Activated CD8-positive, alpha-beta memory T cell treated with anti-CD3 and anti-CD28 coated beads, Interleukin-2, amount 10 ng/mL, durations not matched to agents 7 days and 5 days (primary cell): ENCODE measurements at places on chromosomes 2 and 18.
A peak's percentile ranks its signal among the peaks of the same experiment; 100 is the strongest.

DNA sequence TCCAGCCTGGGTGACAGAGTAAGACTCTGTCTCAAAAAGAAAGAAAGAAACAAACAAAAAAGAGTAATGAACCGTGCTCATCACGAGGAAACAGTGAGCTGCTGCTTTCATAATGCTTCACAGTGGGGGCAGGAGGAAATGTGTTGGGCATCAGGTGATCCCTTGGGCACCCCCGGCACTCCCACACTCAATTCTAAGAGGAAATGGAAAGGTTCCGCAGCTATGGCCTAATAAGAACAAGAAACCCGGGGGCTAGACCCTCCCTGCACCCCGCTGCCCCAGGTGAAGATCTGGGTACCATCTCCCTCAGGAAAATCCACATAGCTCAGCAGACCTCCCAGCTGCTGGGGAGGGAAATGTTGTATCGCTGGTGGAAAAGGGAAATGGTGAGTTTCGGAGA, 118.9 kb downstream of the LPIN1 start:
- DNase-seq = no peak

DNA sequence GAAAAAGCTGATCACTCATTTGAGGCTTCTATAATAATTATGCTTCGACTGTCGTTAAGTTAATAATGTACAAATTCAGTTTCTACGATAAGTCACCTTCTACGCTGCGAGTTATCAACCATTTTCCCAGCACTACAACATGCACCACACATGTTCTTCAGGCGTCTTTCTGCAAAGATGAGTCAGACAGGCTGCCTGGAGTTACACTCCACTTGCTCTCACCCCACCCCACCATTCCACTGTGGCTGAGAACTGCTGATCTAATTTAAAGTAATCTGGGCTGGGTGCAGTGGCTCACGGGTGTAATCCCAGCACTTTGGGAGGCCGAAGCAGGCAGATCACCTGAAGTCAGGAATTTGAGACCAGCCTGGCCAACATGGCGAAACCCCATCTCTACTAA, 218.6 kb downstream of the DYM start:
- DNase-seq = no peak

DNA sequence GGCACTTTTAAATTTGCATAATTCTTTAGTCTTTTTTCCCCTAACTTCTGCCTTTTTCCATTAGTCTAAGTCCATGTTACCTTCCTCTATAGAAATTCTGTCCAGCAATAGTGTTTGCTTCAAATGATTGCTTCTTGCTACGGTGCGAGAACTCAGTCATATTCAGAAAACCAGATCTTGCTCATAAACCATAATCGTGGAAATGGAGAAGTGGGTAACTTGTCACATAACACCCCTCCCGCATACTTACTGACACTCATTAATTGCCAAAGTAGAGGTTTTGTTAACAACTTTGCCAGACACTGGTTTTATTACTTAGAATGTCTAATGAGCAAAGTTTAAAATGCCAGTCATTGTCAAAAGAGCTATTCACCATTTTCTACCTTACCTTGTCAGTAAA, 94.3 kb upstream of the TWSG1 start:
- DNase-seq = no peak

DNA sequence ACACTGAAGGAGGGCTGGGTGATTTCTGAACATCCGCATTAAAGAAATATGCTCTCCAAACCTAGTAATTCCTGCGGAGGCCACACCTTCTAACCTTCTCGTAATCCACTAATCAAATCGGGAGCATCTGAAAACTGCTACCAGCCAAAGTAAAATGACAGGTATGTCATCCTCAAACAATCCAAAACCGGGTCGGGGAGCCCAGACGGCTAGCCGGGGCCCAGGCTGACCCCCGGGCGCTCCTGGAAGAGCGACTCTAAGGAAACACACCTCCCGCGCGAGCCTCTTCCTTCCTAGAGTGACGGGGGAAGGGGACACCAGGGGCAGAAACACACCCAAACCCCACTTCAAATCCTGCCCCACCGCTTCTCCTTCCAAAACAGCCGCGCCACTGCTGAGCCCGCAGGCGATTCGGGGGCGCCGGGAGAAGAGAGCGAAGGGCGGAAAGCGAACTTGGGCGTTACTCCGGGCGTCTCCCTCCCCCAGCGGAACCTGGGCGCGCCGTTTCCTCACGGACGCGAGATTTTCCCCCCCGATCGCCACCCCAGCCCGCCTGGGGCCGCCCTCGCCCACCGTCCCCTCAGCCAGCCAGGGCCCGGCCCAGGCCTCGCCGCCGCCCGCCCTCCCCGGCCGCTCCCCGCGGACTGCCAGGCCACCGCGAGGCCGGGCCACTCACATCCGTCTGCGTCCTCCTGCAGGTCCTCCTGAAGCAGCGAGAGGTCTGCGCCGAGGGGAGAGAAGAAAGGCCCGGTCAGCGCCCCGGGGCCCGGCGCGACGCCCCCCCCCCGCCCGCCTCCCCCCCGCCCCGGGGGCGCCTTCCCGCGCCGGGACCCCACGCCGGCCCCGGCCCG, 584 bp downstream of the PPP4R1 start:
- peak; percentile 59 for DNase-seq

DNA sequence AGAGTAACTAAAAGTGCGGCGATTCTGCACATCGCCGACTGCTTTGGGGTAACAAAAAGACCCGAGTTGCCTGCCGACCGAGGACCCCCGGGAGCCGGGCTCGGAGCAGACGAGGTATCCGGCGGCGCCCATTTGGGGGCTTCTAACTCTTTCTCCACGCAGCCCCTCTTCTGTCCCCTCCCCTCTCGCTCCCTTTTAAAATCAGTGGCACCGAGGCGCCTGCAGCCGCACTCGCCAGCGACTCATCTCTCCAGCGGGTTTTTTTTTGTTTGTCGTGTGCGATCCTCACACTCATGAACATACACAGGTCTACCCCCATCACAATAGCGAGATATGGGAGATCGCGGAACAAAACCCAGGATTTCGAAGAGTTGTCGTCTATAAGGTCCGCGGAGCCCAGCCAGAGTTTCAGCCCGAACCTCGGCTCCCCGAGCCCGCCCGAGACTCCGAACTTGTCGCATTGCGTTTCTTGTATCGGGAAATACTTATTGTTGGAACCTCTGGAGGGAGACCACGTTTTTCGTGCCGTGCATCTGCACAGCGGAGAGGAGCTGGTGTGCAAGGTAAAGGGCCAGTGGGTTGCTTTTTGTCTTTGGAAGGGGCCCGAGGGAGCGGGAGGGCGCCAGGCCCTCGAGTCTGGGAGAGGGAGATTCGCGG, 1.4 kb downstream of the TRIB2 start:
- DNase-seq = peak; percentile 54

DNA sequence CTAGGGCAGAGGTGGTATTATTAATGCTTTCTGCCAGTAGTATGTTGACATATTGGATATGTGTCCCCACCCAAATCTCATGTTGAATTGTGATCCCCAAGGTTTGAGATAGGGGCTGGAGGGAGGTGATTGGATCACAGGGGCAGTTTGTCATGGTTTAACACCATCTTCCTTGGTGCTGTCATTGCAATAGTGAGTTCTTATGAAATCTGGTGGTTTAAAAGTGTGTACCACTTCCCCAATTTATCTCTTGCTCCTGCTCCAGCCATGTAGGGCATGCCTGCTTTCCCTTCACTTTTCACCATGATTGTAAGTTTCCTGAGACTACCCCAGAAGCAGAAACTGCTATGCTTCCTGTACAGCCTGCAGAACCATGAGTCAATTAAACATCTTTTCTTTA, 47.1 kb upstream of the THSD7B start:
- no peak for DNase-seq

DNA sequence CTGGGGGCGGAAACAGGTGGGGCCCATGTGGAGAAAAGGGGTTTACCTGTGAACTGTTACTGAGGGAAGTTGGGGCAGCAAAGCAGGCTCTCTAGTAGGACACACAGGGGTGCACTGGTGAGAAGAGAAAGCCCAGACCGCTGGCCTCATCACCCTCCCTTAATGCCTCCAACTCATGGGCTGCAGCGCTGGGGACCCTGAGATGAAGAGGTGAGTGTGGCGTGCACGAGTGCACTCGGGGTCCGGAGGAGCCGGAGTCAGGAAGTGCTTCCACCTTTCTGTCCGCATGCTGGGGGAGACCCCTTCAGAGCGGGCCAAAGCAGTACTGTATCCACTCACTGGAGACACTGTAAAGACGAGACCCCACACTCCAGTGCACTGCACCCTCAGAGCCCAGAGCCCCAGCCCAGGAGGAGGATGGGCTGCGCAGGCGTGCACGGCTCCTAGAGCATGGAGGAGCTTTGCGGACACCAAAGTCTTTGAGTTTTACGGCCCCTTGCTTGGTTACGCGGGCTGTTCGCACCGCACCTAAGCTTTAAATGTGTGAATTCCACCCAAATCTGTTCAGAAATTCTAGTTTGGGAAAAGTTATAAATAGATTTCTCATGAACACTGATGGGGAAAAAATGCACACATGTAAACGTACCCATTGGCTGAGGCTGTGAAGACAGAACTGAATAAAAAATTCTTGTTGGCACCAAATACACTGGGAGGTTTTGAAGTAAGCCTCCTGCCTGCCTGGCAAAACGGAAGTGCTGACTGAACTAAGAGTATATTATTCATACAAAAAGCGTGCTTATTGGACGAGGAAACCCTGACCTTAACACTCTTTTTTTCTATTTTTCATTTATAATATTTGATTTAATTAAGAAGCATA, 45.4 kb upstream of the PPP4R1 start:
- DNase-seq = no peak

DNA sequence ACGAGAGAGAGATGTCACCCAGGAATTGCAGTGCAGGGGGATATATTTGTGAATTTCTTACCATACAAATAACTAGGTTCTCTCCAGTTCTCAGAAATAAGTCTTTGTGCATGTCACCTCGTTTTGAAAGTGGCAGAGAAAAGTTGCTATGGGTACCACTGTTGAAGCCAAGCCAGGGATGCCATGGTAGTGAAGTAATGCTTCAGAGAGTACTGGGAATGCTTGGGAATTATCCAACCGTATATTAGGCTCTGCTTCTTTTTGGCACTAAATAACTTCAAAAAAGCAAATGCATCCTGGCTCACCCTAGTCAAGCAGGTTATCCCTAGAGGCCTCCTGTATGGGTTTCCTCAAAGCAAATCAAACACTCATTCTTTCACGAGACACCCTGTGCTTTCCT, 50.7 kb upstream of the DDX18 start:
- no peak for DNase-seq

DNA sequence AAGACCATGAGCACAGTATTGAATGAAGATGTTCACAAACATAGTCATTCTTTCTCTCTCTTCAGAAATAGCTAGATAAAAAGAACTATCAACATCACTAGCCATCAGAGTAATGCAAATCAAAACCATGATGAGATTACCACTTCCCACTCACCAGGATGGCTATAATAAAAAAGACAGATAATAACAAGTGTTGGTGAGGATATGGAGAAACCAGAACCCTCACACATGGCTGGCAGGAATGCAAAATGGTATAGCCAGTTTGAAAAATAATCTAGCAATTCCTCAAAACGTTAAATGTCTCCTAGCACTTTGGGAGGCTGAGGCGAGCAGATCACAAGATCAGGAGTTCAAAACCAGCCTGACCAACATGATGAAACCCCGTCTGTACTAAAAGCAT, 31.3 kb upstream of the PPP1CB start:
- DNase-seq = no peak

DNA sequence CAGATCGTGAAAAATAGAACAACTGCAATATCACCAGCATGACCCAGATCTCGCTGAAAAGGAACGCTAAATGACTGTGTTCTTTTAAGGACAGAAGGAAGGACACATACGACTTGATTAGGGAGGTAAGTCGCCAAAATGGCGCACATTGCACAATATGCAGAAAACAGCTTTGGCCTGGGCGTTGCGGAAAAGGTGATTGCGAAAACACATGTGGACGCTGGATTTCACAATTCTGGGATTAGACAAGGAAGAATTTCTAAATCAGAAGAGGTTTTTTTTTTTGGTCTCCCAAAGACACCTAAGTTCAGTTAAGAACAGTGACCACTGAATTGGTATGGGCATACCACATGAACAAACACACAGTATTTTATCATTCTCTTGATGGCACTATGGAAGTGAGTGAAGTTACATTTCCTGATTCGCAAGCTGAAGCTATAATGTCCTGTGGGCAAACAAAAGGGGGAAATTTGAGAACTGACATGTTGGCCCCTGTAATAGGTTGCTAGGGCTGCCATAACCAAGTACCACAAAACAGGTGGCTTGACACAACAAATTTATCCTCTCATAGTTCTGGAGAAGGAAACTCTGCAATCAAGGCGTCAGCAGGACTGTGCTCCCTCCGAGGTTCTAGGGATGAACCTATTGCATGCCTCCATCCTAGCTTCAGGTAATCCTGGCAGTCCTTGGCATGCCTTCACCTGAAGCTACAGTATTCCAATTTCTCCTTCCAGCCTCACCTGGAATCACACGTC, 25.8 kb upstream of the ERICH2 start:
- DNase-seq = no peak

GRCh38 chr2:163640542-163641193, 95.1 kb downstream of the FIGN start:
- DNase-seq = no peak

- no peak for DNase-seq
Measured at GRCh38 chr2:20168048-20168726, 56.7 kb downstream of the SDC1 start.

GRCh38 chr2:191218292-191218898, 26.8 kb upstream of the MYO1B start:
- peak; percentile 66 for DNase-seq

DNA sequence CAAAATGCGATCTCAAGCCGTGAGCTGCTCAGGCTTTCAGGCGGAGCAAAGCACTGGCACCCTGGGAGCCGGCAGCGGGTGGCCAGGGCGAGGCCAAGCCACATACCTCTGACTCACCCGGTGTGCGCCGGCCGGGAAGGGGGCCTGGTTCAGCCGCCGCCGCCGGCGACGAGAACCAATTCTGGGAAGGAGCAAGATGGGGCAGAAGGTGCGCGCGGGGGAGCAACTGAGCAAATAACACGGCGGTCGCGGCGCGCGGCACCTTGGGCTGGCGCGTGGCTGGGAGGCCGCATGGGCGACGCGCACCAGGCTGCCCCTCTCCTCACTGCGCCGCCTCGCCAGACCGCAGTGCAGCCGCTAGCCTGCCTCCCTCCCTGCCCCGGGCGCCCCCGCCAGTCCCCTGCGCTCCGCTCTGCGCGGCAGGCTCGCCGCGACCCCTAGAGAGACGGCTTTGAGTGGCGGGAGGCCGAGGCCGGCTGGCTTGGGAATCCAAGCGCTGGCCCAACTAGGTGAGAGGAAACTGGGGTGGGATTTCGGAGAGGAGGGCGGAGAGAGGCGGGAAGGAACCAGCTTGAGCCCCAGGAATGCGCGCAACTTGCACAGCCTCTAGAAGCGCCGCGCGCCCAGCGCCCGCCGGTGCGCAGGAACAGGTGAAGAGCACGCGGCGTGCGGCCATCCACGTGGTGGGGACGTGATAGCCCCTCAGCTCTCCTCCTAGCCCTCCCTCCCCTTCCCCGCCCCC, 3.2 kb downstream of the NRP2 start:
- DNase-seq = no peak

DNA sequence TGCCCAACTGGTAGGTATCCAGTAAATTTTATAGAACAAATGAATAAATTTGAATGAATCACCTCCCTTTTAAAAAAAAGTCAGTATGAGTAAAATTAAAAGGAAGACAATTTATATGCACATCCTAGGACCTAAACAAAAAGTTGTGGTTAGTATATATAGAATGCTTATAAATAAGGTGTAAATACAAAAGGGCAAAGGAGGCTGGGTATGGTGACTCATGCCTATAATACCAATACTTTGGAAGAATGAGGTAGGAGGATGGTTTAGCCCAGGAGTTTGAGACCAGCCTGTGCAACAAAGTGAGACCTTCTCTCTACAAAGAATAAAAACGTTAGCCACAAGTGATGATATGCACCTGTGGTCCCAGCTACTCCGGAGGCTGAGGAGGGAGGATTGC, 12.8 kb downstream of the C2orf69 start:
- no peak for DNase-seq
